ENCODE measurements at places on chromosomes 12 and 14.

DNA sequence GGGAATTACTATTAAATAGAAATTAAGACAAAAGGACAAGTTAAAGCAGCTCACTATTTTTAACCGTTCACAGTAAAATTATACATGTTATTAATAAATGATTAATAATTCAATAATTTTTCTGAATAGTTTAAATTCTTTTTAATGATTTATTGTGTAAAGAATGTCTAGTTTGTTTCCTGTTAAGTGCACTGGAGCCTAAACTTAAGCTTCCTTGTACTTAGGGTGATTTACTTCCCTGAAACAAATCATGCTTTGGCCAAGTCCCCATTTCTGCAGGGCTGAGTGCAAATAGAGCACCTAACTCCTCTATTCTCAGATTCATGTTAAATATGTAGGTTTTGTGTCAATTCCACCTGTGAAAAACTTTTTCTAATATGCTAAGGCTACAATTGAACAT lies 188.9 kb upstream of the PDZRN4 start:
- DNase-seq: no peak

GRCh38 chr14:36479344-36479743 lies 40.7 kb downstream of the NKX2-1 start:
- DNase-seq: no peak

DNA sequence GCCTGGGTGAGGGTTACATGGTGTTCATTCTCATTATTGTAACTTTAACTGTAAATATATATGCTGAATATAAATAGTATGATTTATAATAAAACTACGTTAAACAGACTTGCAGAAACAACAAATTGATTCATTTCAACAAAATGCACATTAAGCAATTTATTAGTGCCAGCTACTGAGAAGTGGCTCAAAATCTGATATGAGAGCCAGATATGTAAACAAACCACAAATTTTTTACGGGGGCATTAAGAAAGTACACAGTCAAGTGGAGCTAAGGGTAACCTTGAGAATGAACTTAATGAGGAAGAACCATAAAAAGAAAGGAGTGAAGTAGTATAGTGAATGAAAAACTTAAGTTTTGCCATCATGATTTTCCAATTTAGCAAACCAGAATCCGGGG lies 40.3 kb downstream of the CEP128 start:
- no peak for DNase-seq

- DNase-seq: no peak
These were observed at the start of gene IL23A for GRCh38 chr12:56338308-56339157. Gene IL23A (plus strand): TSS chr12:56338884. CDS start chr12:56339045, 161 bp downstream.

- no peak for DNase-seq
These were observed 257.8 kb upstream of the GARIN6 start for GRCh38 chr12:99389751-99390150.

GRCh38 chr12:62401631-62402030 lies 65.0 kb upstream of the MON2 start:
- no peak for DNase-seq

DNA sequence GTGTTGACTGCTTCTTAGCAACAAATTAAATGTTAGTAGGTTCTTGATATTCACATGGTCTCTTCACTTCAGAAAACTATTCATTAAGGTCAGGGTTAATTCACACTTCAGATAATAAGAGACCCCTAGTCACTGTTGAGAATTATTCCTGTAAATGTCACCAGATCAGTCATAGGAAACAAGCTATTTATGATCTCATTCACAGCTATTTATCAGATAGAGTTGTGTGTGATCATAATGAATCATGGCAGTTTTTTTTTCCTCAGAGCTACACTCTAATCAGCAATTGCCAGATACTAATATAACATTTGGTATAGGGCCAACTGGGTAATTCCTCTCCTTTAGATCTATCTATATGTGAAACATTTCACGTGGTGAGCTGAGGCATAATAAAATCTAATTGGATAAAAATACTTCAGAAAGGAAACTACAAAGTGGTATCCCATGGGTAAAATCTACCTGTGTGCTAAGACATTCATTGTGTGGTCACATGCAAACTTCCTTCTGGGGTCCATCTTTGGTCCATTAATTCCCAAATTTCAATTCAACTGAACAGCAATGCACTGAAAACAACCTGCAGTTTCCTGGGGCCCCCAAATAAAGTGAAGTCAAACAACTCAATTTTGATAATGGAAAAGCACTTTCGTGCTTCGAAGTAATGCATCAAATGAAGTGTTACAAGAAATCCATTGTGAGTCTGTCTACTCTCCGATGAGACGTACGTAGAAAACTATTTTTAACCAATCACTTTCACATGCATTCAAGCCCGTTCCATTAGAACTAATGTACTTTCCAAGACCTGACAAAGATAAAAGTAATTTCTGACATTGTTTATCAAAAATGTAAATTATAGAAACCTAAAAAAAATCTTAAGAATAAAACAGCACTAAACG lies 197.0 kb downstream of the ACSS3 start:
- no peak for DNase-seq

- no peak for DNase-seq
These were observed 9.9 kb upstream of the NID2 start for GRCh38 chr14:52078721-52079120.

GRCh38 chr14:76924371-76925096 lies 98.3 kb downstream of the LRRC74A start:
- DNase-seq: peak; percentile 83

DNA sequence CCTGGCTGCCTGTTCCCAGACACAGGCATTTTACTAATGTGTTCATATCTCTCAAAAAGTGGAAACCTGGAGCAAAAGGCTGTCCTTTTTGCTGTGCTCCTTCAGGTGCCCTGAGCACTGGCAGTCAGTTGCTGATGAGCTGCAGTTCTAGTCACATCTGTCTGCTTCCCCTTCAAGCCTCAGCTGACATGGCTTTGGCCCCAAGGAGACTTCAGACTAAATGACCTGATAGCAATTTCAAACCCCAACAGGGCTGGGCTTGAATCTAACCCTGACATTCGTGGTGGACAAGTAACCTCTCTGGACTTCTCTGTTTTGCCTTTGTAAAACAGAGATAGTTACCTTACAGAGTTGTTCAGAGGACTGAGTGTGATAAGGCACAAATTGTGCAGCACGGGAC lies 5.7 kb downstream of the SERPINA9 start:
- DNase-seq: no peak

DNA sequence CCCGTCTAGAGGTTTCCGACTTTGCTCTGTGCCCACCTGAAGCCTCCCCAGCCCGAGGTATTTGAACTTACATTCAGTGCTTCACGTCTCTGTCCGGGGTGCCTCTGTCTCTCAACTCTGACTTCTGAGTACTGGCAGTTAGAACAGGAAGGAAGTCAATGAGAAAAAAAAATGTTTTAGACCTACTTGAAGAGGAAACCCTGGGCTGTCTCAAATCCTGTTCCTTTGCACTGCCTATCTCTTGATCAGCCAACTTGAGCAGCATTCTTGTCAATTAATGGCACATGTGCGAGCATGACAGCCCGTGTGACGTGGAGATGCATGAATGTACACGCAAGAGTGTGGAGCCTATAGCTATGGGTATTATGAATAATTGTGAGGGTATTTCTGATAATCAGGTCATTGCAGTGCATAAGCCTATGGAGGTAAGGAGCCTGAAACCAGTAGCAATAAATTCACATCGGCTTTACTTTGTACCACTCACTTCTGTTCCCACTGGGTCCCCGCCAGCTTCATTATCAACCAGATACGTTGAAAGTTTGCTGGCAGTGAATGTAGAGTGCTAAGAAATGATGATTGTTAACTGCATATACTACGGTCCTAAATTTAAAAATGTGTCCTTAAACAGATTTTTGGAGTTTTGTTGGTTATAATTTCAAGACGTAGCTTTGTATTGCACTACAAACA lies at the start of gene ARHGDIB:
ARHGDIB (minus strand) TSS at position 136 of the 687 bp plus-strand sequence. CDS start 10,889 bp downstream, outside the sequence.
- peak; percentile 41 for DNase-seq

DNA sequence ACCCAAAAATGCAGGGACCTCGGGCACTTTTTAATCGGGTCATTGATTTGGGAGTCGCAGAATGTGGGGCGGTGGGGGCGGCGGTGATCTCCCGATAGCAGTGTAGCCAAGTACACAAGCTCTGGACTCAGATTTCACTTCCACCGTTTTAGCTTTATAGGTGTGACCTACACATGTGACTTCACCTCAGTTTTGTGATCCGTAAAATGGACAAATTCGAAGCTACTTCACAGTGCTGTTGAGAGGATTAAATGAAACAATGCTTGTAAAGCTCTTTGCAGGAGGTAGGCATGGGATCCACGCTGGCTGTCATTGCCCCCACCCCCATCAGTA lies 478 bp downstream of the RITA1 start:
- DNase-seq: peak; percentile 23

DNA sequence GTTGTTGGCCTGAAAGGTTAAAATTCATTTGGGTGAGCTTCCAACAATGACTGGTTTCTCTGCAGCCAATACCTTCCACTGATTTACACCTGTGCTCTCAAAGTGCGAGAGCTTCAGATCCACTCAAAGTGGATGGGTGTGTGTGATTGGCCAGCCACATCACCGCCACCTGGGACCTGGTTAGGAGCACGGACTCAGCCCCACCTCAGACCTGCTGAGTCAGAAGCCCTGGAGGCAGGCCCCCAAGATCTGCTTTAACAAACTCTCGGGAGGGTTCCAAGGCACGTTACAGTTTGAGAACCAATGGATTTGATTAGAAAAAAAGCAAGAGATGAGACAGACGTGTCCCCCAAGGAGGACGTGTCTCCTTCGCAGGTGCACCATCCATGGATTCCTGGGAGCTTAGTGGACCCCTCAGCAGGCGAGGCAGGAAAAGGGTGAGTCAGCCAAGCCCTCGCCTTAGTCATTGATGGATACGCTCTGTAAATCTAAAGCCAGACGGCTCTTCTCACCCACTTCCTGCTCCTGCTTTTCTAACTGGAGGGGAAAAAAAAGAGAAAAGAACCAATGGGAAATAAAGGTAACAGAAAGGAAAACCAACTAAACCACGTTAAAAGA lies 24.5 kb downstream of the FZD10 start:
- no peak for DNase-seq

DNA sequence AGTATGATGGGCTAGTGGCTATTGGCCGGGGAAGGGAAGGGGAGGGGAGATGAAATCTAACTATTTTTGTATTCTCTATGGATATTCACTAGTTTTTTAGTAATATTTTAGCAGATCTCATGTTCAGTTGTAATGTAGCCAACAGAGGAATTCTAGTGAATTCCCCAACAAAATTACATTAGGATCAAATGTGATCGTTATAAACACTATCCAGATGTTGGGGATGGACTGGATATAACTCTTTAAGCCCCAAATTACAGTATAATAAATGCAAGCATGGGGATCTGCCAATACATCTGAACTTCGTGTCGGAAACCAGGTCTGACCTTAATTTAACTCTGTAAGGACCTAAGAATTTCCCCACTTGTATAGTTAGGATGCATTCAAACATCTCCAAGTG lies 21.5 kb downstream of the LLPH start:
- DNase-seq: no peak

DNA sequence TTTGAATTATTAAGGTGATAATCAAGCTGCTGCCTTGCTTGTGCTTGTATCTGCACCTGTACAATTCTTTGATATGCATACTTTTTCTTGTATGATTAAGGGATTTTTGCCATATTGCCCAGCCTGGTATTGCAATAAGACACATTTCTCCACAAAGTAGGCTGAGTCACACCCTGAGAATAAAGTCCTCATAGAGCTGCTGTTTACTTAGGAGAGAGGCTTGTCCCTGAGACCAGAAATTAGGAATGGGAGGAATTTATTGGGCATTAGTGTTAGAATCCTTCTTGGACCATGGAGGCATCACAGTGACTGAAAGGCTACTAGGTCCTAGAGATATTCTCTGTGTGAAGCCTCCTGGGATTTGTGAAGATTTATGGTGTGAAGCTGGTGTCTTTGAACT lies 506.8 kb upstream of the FBXO33 start:
- no peak for DNase-seq

DNA sequence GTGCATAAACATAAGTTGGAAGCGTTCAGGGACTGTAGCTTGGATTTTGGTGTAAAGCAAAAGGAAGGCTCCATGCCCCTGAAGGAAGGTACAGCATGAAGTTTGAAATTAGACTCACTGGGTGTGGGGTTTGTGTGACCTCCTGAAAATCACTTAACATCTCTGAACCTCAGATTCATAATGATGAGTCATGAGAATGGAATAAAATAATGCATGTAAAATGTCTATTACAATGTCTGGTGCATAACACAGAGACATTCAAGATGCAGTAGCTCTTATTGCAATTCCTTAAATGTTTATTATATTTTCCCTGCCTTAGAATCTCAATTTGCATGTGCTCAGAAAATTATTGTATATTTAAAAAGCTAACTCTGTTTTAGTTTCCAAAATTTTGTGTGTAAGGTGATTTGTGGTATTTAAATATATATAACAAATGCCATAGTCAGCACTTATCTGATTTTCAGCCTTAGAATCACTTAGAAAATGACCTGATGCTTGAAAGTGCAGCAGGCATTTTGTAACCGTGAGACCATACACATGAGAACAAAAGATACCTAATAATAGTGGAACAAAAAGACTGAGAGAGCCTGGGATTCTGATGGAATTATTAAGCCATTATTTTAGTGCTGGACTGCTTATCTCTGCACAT lies 66.3 kb downstream of the E2F7 start:
- DNase-seq: no peak

GRCh38 chr12:3092764-3093163 lies 15.6 kb downstream of the TSPAN9 start:
- no peak for DNase-seq

DNA sequence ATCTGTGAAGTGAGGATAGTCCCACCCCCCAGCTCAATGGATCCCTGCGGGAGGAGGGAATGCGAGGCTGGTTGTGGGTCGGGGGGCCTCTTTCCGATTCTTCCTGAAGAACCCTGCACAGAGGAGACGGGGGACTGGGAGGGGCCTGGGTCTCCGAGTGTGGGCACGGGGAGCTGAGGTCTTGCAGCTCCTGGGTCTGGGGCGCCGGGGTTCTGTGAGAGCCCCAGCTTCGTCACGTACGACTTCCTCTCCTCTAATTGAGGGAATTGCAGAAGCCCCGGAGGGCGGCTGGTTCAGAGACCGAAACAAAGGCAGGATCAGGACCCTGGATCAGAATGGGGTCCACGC lies 66.6 kb downstream of the DIO3 start:
- no peak for DNase-seq

DNA sequence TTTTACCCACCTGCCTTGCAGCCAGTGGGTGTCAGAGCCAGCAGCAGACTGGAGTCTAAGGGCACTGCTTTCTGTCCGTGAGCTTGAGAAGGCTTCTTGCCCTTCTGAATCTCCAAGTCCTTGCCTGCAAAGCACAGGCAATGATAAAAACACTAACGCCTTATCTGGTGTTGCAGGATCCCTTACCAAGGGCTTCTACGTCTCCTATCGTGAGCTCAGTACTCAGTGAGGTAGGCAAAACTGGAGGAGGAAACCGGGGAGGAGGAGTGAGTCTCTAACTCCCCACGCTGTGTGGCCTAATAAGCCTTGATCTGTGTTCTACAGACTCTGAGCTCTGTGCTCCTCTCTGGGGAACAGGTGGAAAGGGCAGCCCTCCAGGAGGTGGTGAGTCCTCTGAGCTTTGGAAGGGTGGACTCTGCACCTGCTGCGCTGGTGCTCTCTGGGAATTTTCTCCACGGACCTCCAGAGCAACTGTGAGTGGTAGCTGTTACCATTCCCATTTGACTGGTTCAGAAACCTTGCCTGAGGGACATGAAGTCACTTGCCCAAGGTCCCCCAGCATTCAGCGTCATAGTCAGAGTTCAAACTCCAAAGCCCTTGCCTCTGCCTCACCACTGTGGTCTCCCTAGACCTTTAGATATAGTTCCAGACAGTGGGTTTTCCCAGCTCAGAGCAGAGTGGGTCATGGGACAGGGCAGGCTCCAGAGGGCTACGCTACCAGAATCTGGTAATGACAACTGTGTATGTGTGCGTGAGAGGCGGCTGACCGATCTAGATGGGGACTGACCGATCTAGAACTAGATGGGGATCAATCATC lies 7.0 kb upstream of the MARK3 start:
- no peak for DNase-seq

GRCh38 chr12:76666290-76666835 lies 97.6 kb upstream of the ZDHHC17 start:
- no peak for DNase-seq

Data from SK-N-DZ (cell line).